Activated T-helper 1 cell treated with Interleukin-2 at 50 U/mL for 16 hours (primary cell): ENCODE measurements at places on chromosomes 5 and 9.

- no peak for DNase-seq
Measured at GRCh38 chr5:43663916-43664315, 60.9 kb downstream of the NNT start.

- no peak for DNase-seq
Measured at GRCh38 chr5:96961053-96961452, 25.2 kb downstream of the LNPEP start.

DNA sequence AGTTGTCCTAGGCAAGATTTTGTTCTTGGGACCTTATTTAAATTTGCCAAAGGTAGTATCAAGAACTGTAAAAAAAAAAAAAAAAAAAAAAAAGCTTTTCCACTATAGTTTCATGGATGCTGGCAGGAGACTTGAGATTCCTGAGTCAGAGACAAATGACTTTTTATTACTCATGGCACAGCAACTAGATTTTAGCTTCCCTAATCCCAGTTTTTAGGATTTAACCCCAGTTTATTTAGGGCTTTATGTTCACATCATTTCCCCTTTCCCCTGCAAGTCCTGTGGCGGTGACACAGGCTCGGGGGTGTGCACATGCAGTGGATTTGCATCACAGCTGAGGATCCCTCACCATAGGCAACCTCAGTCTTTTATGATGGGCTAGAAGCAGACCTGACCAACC, 144.9 kb downstream of the GOLPH3 start:
- DNase-seq = no peak

- DNase-seq = no peak
Measured at GRCh38 chr5:72956324-72957140, 691 bp downstream of the FCHO2 start.

DNA sequence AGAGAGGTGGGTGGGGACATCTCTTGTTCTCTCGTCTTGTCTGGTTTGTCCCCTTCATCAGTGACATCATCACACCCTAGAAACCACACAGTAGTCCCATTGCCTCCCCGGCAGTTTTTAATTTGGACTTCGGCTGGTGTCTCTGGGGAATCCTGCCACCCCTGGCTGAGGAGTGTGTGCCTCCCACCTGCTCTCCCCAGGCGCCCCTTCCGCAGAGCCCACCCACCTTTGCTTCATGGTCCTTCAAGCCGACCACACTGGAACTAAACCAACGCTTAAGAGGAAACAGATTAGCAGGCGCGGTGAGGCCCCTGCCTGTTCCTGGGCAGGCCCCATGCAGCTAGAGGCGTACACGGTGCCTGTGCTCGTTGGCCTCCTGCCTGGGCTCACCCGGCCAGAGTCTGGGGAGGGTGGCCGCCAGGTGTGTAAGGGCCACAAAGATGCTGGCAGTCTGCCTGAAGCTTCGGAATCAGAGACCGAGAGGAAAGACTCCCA, 107.6 kb upstream of the SPRY4 start:
- no peak for DNase-seq
